ENCODE measurements at places on chromosomes 5 and 9.

DNA sequence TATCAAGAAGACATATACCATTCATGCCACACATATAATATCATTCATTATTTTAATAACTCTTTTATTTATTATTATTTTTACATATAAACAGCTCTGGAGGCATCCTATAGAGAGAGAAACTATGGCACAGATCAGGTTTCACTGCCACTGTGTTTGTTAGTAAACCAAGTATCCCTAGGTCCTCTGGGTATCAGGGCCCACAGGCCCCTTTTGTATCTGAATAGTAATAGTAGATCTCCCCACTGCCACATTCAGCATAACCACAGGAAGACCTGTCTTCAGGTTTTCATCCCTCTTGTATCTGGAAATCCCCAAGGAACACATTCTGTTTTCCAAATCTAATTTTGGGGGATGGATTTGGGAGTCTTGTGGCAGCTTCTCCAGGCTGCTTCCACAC is 94.0 kb downstream of the SPATA31D1 start:
- no peak for DNase-seq

DNA sequence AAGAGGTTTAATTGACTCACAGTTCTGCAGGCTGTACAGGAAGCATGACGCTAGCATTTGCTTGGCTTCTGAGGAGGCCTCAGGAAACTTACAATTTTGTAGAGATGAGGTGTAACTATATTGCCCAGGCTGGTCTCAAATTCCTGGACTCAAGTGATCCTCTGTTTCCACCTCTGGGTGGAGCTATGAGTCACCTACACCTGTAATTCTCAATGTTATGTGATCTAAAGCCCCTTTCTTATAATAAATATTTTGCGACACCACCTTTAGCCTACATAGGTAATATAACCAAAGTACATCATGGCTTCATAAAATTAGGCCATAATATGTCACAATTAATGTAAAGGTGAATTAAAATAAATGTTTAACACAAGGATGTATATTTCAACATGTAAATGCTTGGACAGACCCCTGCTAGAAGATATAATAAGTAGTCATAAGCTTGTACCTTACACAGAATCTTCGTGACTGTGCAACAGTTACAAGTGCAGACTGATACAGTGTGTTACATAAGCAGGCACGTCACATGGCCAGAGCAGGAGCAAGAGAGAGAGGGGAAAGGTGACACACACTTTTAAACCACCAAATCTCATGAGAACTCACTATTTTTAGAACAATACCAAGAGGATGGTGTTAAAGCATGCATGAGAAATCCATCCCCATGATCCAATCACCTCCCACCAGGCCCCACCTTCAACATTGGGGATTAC is 29.8 kb upstream of the SPINK4 start:
- DNase-seq = no peak

- DNase-seq = no peak
Observed at GRCh38 chr9:136441191-136441680, 1.6 kb upstream of the INPP5E start.

- no peak for DNase-seq
Observed at GRCh38 chr9:72203205-72203803, 54.1 kb downstream of the GDA start.

- DNase-seq = no peak
Observed at GRCh38 chr9:75109210-75109839, 21.0 kb downstream of the OSTF1 start.

GRCh38 chr5:167639273-167639672 is 652.2 kb upstream of the WWC1 start:
- no peak for DNase-seq

GRCh38 chr5:175712681-175713085 is 54.8 kb downstream of the HRH2 start:
- no peak for DNase-seq

DNA sequence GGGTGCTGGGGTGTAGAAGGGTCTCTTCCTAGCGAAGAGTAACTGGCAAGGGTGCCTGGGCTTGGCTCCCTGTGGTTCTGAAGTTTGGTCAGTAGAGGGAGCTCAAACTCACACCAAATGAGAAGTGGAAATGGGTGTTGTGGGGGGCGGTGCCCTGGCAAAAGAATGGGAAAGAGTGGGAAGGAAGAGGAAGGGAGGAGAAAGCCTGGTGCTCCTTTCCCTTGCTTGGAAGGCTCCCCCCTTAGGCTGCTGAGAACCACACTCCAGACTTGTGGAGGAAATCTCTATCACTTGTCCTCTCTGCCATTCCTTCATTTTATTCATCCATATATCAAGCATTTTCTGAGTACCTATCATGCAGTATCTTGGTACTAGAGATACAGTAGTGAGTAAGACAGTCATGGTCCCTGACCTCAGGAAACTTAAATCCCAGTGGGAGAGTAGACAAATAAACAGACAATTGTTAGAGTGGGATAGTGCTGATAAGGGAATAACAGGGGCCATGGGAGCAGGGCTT is 13.0 kb downstream of the SLC4A9 start:
- peak; percentile 9 for DNase-seq

GRCh38 chr9:87216897-87217455 is 269.7 kb upstream of the GAS1 start:
- DNase-seq = no peak

DNA sequence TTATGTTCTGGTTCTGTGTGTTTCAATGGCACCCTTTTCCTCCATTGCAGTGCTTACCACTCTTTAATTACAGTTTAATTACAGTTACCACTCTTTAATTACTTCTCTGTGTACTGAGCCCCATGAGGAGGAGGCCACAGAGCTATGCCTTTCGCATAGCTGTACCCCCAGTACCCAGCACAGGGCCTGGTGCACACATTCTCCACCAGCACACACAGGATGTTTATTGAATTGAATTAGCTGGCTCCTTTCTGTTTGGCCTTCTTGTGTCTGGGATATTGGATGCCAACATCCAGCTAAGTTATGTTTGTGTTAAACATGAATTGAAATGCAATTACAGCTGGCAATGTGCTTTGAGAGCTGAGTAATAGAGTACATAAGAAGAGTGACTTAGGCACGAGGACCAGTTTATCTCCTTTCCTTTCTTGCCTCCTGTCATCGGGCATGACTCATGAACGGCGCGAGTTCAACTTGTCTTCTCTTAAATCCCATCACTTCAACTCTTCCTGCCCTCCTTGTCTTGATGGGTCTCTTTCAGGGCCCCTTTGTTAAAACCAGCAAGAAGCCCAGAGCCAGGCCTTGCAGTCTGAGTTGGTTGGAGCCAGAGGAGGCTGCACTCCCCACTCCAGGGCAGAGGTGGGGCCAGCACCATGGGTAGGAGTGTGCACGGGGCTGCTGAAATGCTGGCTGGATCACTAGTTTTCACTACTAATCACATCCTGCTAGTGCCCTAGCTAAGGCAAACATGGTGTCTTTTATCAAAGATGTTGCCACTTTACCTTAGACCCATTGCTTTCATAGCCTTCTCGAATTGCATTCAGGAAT is 37.4 kb downstream of the MVB12B start:
- no peak for DNase-seq

- no peak for DNase-seq
Observed at GRCh38 chr5:135635451-135635850, 56.7 kb upstream of the CXCL14 start.

GRCh38 chr5:133873449-133873848 is 95.0 kb downstream of the C5orf15 start:
- DNase-seq = no peak

DNA sequence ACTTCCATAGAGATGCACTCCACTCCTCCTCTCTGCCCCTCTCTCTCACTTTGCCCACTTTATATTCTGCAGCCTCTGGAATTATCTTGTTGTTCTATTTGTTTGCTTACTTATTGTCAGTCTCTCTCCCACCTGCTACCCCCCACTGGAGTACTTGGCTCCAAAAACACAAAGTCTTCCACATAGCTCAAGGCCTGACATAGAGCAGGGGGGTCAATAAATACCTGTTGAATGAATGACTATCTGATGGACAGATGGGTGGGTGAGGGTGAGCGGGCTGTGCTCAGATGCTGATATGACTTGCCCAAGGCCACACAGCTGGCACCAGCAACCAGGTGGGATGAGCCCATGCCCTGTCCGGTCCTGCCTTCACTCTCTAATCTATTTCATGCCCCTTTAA is 13.4 kb upstream of the UNC5A start:
- no peak for DNase-seq

DNA sequence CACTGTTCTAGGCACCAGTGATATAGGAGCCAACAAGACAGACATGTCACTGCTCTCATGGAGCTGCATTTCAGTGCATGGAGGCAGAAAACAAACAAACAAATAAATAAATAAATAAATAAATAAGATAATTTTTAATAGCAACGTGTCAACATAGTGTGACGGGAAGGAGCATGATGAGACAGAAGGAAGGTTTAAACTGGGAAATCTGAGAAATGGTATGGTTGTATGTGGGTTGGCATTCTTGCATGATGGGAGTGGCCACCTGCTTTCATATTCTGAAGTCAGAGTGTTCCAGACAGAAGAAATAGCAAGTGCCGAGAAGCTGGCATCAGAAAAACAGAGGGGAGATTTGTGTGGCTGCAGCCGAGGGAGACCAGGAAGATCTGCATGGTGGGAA is at the start of gene PCA3:
PCA3 (plus strand) TSS at position 301 of the 400 bp plus-strand sequence.
- DNase-seq = no peak

DNA sequence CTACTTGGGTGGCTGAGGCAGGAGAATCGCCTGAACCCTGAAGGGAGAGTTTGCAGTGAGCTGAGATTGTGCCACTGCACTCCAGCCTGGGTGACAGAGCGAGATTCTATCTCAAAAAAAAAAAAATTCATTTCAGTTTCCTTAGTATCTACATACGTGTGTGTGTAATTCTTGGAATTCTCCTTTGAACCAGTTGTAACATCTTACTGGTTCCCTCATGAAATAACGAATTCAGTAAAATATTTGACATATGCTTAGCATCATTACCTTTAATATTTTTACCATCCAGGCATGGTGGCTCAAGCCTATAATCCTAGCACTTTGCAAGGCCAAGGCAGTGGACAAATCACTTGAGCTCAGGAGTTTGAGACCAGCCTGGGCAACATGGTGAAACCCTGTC is 8.8 kb downstream of the PHYHD1 start:
- no peak for DNase-seq

GRCh38 chr5:102916109-102916508 is 161.0 kb downstream of the PAM start:
- no peak for DNase-seq

DNA sequence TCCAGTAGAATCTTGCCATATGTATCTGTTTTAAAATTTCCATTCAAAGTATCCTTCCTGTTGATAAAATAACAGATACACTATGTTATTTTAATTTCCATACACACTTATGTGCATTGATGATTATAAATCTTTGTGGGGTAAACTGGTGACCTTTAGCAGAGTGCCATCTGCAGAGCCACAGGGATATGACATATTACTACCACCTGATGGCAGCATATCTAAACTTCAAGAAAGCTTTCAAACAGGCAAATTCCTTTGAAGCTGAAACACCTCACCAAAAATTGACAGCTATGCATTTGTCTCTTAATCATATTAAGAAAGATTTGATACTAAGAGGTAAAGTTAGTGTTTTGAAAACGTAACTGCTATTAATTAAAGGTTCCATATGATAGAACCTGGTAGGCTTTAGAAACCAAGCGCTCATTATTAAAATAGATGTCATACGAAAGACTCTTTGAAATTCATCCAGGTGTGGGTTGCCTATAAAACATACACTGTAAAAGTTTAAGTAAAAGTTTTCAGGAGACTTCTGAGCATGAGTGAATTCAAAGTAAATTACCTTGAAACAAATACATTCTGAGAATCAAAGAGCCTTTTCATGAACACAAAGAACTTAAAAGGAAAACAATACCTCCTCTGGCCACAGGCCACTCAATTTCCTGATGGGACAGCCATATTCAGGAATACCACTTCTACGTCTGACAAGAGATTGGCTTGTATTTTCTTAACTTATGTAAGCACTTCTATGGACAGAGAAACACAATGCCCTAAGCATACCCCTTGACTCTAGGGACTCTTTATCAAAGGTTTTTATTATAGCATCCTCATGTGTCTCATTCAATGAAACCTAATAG is 93.3 kb downstream of the KIAA0825 start:
- DNase-seq = no peak

GRCh38 chr5:60334281-60334713 is 365.7 kb downstream of the DEPDC1B start:
- DNase-seq = no peak

DNA sequence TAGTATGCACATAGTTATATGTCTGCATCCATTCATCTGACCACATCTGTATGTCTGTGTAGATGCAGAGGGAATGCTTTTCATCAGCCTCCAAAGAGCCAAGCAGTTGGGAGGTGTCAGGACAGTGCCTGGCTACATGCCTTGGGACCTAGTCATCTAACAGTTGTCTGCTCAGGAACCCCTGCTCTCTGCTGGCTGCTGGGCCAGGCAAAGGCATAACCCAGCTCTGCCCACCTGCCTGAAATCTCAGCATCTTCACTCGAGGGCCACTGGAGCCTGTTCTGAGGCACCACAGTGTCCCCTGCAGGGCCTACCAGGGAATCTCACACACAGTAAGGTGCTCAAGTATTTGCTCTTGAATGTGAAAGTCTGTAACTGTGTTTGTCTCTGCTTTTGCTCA is 3.7 kb downstream of the C9orf50 start:
- DNase-seq = no peak

DNA sequence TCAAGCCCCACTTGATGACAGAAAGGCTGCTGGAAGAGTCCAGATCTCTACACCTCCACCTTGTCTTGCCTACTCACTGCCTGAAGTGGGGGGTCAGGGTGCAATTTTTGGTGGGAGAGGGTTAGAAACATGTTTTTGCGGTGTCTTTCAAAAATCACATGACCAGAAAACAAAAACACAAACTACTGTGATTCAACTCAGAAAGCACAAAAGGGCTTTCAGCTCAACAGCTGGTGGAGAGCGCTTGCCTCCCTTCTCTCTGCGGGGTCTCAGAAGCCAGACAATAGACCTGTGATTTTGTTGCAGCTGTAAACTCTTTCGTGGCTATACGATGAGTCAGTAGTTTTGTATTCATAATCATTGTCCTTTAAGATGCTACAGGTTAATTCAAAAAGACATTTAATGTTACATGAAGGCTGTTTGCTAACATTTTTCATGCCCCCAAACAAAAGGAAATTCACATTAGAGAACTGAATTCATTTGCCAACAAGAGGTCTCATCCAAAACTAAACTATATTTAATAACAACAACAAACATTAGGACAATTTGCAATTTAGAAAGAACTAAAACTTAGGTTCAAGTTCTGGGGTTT is 172.6 kb upstream of the RAI14 start:
- DNase-seq = no peak

GRCh38 chr5:60699288-60699608 is 718 bp downstream of the DEPDC1B start:
- no peak for DNase-seq

DNA sequence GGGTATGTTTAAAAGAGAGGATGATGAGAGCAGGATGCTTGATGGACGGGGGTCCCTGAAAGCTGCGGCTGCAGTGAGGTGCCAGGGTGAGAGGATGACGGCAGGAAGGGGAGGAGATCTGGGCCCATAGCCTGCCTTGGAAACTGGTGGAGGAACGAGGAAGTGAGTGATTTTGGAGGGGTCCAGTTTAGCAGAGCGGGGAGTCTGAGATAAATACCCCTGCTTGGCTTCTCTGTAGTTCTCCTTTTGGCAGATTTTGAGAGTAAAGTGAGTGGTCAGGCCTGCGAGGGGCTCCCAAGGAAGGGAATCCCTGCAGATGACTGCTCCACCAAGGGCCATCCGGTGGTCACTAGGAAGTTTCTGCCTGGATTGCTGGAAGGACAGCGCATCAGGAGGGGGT is 98.5 kb upstream of the PTCH1 start:
- no peak for DNase-seq

- DNase-seq = no peak
Observed at GRCh38 chr5:95022967-95023695, 261.8 kb downstream of the MCTP1 start.
